ENCODE measurements at places on chromosomes 1 and 21.

DNA sequence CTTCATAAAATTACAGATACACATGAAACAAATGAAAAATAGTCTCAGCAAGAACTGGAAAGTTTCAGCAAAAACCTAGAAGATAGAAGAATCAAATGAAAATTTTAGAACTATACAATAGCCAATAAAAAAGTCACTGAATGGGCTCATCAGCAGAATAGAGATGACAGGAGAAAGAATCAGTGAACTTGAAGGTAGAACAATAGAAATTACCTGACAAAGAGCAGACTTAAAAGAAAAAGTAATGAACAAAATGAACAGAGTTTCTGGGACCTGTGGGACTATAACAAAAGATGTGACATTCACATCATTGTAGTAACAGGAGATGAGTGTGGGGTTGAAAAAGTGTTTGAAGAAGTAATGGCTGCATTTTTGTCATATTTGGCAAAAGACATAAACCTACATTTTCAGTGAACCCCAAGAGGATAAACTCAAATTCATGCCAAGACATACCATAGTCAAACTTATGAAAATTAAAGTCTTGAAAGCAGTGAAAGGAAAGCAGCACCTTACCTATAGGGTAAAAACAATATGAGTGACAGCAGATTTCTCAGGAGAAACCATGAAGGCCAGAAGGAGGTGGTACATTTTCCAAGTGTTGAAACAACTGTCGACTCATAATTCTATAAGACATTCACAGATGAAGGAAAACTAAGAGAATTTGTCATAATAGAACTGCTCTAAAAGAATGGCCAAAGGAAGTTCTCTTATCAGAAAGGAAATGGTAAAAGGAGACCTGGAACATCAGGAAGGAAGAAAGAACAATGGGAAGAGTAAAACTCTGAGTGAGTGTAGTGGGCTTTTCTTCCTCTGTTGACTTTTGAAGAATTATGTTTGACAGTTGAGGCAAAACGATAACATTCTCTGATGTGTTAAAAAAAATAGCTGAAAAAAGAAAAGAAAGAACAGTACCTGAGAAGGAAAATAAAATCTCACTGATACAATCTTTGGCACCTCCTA, 23.5 kb downstream of the NTPCR start:
- no peak for DNase-seq

- no peak for DNase-seq
Observed at GRCh38 chr21:35796844-35797243, 263.5 kb downstream of the SETD4 start.

DNA sequence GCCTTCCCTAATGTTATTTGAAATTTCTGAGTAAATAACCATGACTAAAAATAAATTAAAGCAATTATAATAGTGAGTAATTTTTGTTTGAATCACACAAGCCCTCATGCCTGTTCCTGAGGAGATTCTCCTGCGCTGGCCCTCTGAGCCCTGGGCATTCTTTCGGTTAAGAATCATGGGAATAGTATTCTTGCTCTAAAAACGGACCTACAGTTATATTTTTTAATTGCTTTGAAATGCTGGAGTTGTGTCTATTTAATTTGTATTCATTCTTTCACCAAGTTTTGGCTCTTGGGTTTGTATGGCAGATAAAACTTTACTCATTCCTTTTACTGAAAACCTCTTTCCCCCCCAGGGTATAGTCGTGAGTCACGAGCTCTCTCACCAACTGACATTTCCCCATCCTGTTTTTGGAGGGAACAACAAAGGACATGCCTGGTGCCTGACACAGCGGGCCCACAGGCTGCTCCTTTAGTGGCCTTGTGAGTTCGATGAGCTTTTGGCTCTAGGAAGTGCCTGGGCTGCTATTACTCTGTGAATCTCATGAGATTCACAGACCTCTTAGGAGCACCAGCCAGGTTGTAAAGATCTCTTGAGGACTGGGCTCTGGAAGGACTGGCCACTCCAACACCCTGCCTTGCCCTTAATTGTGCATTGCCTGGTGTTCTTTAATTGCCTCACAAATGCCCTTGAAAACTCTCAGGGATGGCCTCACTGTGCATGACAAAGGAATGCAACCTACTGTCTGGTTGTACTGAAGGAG, 58.6 kb downstream of the DDR2 start:
- no peak for DNase-seq

DNA sequence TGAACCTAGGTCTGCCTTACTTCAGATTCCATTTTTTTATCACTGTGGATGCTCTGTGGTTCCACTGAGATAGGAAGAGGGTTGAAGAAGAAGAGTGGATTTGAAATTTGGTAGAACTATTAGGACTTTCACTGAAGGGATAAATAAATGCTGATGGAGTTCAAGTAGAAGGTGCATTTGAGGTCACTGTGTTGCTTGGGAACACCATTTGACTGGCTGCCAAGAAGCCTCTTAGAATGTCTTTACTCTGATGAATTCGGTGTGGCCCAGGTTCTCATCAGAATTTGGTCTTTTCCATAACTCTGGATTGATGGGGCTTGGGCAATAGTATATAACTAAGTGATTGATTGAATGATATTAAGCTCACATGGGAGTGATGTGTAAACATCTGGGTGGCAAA, 11.9 kb downstream of the XPR1 start:
- no peak for DNase-seq

- no peak for DNase-seq
Observed at GRCh38 chr1:38941093-38941492, 537 bp downstream of the RHBDL2 start.

- DNase-seq = no peak
Observed at GRCh38 chr1:53317646-53318539, 10.0 kb downstream of the LRP8 start.

- no peak for DNase-seq
Observed at GRCh38 chr1:114149211-114149610, 4.5 kb downstream of the SYT6 start.

DNA sequence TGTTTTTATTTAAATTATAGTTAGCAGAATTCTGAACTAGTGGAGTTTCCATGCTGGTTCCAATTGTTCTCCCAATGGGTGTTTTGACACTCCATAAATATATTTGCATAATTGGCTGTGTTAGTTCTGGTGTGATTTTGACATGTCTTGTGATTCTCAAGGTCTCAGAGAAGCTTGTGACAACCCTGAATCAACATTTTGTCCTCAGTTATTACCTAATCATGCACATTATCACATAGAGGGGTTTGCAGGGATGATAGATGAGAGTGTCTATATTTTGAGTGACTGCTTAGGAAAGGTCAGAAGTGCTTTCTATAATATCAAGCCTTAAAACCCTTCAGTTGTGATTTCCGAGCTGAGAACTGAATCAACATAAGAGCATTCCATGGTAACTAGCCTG, 11.5 kb upstream of the KCNK2 start:
- DNase-seq = no peak

GRCh38 chr1:102234753-102235359, 238.1 kb upstream of the OLFM3 start:
- no peak for DNase-seq

DNA sequence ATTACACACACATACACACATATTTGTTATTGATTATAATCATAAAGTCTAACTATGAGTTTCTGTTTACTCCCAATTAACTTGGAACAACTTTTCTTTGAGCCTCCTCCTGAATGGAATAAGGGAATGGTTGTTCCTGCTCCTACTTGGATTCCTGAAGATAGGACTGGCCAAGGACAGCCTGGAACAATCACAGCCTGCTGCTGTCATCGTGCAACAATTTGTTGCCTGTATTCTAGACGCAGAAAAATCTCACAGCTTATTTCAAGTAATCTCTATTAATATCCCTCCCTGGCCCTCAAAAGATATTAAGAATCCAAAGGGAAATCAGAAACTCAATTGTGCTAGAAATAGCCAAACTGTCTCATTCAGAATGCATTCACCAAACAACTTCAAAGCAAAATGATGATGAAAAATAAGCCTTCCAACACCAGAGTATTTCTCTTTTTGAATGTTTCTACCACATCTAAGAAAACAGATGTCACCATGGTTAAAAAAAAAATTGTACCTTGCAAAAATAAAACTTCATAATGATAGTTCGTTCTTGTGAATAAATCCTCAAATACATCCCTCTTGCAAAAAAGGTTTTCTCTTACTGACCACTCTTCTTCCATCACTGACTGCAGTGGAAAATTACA, 30.9 kb downstream of the RCAN1 start:
- no peak for DNase-seq

GRCh38 chr1:236484310-236484971, 39.3 kb upstream of the LGALS8 start:
- no peak for DNase-seq

- DNase-seq = no peak
Observed at GRCh38 chr1:208934933-208935332, 648.6 kb upstream of the CAMK1G start.

DNA sequence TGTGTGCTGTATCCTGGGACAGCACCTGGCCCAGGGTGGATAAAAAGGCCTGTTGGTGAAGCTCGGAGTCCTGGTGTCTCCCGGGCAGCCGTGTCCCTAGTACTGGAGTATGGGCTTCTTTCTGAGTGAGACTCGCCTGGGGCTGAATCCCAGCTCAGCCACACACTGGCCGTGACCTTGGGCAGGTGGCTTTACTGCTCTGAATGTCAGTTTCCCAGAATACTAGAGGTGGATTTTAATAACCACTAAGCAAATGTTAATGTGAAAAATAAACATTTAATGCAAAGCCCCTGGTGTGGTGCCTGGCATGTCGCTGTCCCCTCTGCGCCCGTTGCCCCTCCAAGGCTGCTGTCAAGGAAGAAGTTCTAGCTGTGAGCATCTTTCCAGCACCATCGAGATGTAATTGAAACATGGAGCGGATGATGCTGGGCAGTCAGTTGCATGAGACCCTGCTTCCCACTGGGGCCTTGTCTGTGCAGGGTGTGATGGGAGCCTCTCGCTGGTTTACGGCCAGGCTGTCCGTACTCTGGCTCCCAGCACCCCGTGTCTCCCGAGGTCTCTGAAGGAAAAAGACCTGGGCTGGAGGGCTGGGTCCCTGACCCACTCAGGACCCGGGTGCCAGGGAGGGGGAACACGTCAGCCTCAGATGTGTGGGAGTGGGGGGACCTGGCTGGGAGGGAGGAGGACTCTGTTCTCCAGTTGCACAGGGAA, 527.8 kb downstream of the MATN1 start:
- no peak for DNase-seq

DNA sequence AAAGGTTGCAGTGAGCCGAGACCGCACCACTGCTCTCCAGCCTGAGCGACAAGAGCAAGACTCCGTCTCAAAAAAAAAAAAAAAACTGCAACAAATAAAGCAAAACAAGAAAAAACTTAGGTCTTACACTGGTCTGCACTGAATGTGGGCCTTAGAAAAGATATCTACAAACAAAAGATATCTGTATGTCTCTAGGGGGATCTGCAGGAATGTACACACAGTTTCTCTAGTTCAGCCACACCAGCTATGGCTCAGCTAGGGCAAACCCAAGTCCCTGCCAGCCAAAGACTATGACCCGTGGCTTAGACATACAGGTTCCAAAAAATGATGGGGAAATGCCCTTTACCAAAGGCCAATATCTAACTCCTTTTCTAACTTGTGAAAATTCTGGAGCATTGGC, 202.4 kb upstream of the KAZN start:
- no peak for DNase-seq

GRCh38 chr1:81800695-81801650, at the start of gene ADGRL2:
Gene ADGRL2 (plus strand): TSS chr1:81800934. CDS start chr1:81836985, 36,051 bp downstream.
- no peak for DNase-seq

DNA sequence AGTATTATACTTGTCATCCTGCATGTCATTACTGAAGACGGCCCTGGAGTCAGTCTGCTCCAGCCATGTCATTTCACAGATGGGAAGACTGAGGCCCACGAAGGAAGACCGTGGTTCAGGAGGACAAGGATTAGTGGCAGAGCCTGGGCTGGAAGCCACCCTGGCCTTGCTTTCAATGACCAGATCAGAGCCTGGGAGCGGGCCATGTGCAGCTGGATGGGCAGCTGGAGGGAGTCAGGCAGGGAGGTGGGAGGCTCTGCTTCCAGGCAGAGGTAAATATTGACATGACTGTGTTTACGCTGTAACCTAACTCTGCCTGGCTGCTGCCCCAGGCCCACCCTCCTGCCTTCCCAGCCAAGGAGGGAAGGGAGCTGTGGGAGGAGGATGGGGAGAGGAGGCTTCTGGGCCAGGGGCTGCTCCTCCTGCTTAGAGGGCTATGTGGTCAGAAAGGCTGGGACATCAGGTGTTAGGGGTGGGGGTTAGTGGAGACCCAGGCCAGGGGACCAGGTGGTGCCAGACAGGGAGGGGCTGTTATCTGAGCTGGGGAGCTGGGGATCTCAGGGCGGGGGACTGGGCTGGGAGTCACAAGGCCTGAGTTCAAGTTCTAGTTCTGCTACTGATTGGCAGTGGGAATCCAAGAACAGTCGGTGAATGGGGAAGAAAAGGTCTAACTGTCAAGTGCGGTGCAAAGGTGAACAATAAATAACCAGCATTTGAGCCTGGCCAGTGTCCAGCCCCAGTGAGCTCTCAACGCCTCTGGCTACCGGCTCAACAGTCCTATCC, 48.5 kb upstream of the ECE1 start:
- DNase-seq = no peak

DNA sequence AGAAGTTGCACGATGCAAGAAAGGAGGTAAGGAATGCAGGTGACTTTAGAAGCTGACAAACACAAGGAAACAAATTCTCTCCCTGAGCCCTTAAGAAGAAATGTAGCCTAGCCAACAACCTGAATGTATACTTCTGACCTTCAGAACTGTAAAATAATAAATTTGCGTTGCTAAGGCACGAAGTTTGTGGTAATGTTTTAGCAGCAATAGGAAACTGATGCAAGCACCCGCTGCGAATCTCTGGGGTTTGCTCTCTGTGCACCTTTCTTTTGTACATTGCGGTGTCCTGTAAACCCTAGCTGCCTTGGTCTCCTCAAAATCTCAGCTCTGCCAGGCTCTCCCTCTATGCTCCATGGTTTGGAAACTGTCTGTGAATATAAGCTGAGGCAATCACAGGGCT, 15.1 kb downstream of the CD53 start:
- DNase-seq = no peak

GRCh38 chr1:221809091-221810029, 67.5 kb upstream of the DUSP10 start:
- peak; percentile 6 for DNase-seq

GRCh38 chr1:7869136-7869920, 16.5 kb upstream of the UTS2 start:
- no peak for DNase-seq

DNA sequence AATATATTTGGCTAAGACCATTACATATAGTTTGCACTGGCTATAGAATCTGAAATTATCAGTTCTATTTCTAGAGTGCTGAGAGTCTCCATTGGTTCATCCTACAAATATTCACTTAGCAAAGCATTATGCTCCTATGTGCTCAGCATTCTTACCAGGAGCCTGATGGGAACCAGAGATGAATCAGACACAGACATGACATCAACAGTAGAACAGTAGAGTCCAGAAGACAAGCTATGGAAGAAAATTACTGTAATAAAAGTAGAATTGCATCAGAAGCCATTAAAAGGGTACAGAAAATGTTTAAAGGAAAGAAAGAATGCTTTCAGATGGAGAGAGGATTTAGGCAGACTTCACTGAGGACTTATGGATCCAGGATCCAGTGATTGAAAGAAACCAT, 271.7 kb upstream of the SNX7 start:
- no peak for DNase-seq

DNA sequence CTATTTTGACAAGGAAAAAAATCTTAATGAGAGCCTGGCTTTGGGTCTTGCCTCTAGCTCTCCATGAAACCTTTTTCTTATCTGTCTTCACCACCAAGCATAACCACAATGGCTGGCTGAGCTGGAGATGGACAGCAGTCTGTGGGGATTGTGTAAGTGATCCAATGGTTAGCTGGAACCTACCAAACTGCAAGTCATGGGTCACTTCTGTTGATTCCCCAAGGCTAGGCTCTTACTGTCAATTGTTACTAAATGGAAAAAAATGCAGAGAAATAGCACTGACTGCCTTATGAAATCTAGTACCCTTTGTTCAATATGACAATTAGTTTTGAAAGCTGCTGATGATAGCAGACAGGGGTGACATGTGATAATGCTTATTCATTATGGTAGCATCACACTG, 359.0 kb downstream of the ST6GALNAC3 start:
- no peak for DNase-seq
